T-helper 2 cell (primary cell): ENCODE measurements at places on chromosomes 4 and X.

GRCh38 chrX:13377550-13377934 is 57.7 kb upstream of the ATXN3L start:
- DNase-seq = no peak

- DNase-seq = no peak
These were observed 44.3 kb downstream of the CHST7 start for GRCh38 chrX:46617906-46618305.

GRCh38 chr4:150828159-150828558 is 186.9 kb downstream of the LRBA start:
- peak; percentile 13 for DNase-seq

- DNase-seq = no peak
These were observed 304.6 kb downstream of the SPRY1 start for GRCh38 chr4:123701131-123701575.

DNA sequence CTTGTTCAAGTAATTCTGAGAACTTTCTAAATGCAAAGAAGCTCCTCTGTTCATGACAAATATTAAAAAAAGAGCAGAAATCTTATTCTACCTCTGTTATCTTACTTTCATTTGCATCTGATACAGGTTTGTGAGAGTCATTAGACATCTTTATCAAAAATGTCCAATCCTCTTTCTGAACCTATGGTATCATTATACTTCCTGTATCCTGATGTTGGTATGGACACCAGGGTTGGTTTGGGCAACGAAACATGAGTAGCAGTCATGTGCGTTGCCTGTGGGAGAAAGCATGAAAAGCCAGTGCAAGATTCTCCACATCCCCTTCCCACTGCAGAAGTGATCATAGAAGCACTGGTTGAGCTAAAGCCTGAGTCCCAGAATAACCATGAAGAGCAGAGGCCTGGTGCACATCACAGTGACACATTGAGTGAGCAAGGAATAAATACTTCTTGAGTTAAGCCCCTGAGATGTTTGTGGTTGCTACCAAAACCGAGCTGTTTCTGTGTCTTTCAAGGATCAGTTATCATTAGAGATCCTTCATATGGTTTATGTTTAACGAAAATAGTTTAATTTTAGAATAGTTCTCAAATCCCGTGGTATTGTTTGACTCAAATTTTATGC is 197.2 kb downstream of the BANK1 start:
- DNase-seq = no peak

DNA sequence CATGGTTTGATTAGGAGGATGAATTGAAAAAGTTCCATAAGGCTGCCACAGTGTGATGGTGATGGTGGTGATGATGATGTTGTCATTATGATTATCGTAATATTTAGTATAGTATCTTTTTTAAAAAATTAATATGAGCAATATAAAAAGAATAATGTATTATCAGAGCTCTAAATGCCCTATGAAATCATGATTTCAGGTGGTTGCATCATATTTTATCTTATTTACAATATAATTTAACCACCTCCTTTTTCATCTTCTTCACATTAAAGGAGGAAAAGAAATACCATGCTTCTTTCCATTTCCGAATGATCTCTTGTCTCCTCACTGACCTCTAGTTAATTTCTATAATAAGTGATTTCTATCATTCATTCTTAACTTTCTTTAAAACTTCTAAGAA is 225.9 kb downstream of the RAPGEF2 start:
- no peak for DNase-seq

GRCh38 chr4:174281182-174281737 is 2.2 kb downstream of the FBXO8 start:
- no peak for DNase-seq

DNA sequence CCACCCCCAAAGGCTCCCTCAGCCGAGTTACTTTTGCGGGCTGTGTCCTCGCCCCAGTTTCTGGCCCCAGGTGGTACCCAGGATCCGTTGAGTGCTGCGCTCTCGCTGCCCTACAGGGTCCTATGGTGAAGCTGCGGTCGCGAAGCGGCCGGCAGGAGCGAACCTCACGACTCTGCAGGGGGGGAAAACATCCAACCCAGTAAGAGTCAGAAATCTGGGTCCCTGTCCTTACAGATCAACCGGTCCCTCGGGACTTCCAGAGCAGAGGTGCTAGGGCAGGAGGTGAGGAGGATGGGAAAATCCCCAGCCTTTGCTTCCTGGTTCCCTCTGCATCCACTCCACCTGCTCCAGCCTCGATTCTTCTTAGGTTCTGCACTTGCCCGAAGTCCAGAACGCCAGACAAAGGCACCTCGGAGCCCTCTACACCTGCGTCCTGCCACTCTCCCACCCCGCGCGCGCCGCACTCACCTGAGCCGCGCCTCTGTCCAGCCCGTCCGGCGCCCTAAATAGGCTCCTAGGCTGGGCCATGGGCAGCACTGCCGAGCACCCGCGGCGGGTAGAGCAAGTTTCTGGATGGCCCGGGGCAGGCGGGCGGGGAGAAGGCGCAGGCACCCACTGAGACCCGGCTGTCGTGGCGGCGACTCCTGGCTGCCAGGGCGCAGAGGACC is at the start of gene HS3ST1:
Gene HS3ST1, minus strand, starts transcription at position 664 of the 668 bp plus-strand sequence. CDS start 28,889 bp downstream, outside the sequence.
- DNase-seq = no peak

GRCh38 chr4:164203476-164203875 is 550.5 kb upstream of the SMIM31 start:
- DNase-seq = no peak

GRCh38 chrX:155068165-155068564 is 2.8 kb downstream of the CMC4 start:
- DNase-seq = no peak
